ENCODE measurements at places on chromosomes 5 and 9.

DNA sequence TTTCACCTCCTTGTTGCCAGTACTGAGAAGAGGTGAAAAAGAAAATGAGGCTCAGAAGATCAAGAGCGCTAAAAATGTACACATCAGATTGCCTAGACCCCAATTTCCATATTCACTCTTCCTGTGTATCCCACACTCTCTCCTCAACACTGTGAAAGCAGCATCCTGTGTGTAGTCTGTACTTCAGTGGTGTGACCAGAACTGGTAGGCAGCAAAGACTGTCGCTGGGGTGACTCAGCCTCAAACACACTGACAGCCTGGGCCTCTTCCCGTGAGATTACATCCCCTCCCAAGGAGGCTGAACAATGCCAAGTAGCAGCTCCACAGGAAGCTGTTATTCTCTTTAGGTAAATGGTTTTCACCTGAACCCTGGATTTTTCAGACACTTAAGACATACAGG is 135.5 kb downstream of the CCDC192 start:
- DNase-seq, result no peak

- DNase-seq, result peak; percentile 82
These were observed 20.1 kb upstream of the PTGS1 start for GRCh38 chr9:122350577-122351355.

- no peak for DNase-seq
These were observed 57.7 kb downstream of the CYSTM1 start for GRCh38 chr5:140232731-140233130.

GRCh38 chr5:3715062-3715461 is 119.4 kb downstream of the IRX1 start:
- DNase-seq, result no peak

DNA sequence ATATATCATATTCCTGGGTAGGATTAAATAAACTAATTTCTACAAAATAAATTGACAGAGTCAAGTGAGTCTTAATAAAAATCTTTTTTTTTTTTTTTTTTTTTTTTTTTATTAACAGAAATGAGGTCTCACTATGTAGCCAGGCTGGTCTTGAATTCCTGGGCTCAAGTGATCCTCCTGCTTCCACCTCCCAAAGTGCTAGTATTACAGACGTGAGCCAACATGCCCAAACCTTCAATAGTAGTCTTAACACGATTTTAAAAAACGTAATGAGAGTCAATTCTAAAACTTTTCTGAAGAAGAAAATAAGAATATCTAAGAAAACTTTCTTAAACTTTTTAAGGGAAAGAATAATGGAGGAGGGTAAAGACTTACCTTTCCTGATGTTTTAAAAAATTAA is 84.2 kb downstream of the YIPF5 start:
- no peak for DNase-seq

DNA sequence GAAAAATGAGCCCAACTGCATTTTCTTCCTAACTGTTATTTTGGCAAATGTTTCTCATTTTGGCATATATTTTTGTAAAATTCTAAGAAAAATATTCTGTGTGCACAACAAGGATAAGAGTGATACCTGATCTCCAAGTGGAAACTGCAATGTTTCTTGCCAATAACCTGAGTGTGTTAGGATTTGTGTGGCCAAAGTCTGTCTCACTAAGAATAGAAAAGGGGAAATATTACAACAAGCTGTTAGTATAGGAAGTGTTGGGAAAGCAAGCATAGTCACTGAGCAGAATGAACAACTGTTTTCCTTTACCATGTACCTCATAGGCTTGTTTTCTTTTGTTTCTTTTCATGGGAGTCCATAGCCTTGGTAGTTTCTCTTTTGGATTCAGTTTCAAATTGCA is 624.2 kb downstream of the MTRR start:
- DNase-seq, result no peak

GRCh38 chr5:109483395-109483971 is 73.7 kb upstream of the PJA2 start:
- DNase-seq, result no peak

DNA sequence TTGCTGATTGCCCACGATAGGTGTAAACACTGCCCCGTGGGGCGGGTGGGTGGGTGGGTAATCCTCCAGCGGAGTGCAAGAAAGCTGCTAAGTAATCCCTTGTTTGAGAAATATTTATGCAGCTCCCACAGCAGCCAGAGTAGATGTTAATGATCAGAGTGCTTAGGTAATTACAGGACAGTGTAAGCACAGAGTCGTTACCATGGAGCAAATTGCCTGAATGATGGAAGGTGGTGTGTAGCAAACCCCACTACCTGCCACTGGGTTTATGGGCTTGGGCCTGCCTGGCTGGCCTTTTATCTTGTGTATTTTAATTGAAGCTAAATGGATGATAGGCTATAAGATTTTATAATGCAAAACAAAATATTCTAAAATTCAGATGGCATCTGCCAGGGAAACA is 110.0 kb downstream of the COL5A1 start:
- DNase-seq, result no peak

GRCh38 chr5:57779383-57780223 is 297.0 kb upstream of the ACTBL2 start:
- DNase-seq, result peak; percentile 52

DNA sequence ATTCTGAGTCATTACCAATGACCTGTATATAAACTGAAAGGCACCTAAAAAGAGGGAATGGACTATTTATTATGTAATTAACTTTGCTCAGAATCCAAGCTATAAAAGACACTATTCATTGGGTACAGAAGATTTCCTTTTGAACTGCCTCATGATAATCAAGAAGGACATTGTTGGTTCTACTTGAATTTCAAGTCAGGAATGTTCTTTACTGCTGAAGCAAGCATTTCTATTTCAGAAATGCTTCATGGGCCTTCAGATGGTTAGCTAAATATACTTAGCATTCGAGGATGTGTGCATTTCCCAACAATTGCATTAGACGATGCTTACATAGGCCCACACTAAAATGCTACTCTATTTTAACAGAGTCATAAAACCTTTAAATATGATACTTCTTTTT is 658.2 kb upstream of the DMAC1 start:
- DNase-seq, result no peak

GRCh38 chr9:89592213-89592815 is 12.5 kb upstream of the GADD45G start:
- no peak for DNase-seq

DNA sequence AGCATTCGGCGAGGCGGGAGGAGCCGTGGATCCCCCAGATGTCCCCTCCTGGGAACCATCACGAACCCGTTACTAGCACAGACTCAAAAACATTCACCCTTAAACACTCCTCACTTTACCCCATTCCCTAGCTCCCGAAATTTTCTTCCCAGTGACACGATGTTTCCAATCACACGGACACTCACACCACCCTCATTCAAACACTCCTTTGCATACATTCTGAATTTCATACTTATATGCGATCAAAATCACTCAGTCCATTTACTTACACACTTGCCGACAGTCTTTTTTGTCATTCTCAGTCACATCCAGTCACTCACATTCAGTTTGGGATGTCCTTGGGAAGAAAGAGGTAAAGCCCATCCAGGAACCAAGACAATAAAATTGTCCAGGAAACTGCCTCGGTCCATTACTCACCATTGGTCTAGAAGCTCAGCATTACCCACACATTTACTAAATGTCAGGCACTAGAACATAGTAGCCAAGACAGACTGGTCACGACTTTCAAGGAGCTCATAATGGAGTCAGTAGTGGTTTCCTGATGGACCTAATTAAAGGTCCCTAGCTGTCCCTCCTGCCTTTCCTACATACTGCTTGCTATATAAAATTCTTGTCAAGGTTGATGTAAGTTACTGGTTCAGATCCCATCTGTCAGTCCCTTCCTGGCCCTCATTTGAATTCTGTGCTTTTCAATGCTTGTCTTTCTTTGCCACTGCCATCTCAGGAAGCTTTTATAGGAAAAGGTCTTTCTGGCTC is 574 bp downstream of the SLC35A4 start:
- no peak for DNase-seq

GRCh38 chr9:125521462-125522327 is 185.3 kb downstream of the MAPKAP1 start:
- DNase-seq, result peak; percentile 71

DNA sequence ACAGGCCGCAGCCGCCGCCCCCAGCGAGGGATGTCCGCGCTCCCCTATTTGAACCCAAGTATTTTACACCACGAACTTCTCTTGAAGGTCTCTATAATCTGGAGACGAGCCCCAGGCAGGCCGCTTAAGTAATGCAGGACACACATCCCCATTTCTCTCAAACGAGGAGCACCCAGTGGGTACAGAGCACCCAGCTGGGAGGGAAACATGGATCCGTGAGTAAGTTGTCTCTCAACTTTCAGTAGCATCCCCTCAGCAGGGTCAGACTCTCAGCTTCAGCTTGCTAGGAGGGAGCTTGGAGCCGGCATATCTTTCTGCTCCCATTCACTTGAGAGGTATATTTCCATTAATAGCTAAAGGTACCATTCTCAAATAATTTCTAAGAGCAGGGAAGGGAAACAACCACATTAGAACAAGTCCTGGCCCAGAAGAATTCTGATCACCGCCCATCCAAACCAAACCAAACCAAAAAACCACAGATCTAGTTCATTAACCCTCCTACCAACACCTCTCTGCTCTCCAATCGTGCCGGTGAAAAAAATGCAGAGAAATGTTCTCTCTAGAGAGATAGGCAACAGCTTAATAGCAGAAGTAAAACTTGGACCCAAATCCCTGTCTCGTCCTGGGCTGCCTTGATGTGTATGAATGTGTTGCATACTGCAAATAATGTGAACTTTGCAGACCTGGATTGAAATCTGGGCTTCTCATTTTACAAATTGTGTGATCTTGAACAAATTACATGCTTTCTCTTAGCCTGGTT is 910 bp downstream of the TDRD7 start:
- peak; percentile 39 for DNase-seq

DNA sequence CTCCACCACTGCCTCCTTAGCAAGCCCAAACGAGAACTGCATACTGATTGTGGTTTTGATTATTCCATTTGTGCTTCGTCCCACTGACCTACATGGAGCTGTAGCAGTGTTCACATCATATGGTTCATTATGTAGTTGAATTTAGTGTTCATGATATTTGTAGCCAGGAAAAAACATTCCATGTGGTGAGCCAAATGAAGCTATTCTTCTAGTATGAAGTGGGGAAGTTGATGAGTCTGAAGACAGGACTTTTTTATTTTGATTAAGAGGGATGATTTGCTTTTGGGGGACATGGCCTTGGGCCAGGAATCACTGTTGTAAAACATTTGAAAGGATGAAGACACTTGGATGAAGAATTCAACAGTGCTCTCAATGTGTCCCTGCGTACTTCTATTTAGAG is 192.9 kb upstream of the SLC27A6 start:
- no peak for DNase-seq

- DNase-seq, result no peak
These were observed 32.9 kb downstream of the SEMA4D start for GRCh38 chr9:89465001-89465451.

DNA sequence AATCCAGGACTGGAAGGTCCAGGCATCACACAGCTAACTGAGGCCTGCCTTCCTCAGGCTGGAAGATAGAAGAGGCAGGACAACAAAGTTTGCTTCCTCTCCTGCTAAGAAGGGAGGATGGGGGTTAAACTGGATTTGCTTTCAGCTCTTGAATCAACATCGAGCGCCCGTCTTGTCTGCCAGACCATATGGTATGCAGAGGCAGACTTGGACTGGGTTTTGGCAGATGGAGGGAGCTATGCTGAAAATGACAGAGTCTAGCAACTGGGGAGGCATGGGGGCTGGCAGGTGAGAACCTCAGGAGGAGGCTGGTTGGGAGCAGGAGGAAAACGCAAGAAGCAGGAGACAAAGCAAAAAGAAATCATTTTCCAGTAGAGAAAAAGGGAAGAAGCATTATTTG is 289.5 kb upstream of the IL12B start:
- DNase-seq, result no peak

- DNase-seq, result no peak
These were observed 22.5 kb upstream of the DMRT1 start for GRCh38 chr9:818958-819357.

DNA sequence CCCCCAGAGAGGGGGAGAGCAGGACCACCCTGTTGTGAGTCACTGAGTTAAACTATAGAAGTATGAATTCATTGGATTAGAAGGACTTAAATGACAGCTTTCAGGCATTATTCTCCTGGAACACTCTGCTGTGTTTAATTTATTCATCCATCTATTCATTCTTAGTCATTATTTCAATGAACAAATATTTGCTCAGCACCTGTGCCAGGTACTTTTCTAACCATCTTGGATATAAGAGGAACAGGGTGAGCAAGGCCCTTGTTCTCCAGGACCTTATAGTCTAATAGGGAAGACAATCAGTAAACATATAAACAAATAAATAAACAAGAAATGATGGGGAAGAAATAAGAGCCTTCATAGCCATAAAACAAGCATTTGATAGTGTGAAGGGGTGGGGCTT is 483.9 kb upstream of the BRINP1 start:
- DNase-seq, result no peak

DNA sequence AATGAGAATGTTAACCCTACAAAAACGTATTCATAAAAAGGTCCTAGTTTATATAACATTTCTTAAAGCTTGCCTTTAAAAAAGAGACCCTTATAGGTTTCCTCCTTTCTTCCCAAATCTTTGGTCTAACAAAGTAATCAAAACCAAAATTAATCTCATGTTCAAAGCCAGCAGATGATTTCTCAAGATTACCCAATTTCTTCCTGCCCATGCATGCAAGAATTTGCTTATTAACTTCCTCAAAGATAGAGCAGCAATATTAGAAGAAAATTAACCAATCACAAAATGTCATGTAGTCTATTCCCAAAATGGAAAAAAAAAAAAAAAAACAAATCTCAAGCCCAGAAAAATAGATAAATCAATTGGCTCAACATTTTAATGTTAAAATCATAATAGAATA is 114.9 kb downstream of the MLLT3 start:
- no peak for DNase-seq
